ENCODE measurements at places on chromosomes 5 and 9.

DNA sequence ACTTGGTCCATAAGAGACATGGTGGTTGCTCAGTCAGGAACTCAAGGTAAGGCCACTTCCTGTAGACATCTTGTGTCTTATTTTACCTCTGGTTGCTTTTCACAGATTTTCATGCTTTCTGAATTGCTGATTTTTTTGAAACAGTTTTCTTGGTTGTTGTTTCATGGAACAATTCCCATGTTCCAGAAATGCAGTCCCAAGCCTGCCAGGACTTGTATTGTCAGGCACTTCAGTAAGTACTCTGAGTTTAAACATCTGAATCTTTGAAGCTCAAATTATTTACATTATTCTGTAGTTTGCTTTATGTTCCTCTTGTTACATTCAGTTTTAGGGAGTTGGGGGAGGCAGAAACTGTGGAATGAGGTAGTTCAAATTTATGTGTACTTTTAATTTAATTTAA, 290.2 kb downstream of the DMRT2 start:
- no peak for DNase-seq
- no peaks in the 10 kb centered on the region for H3K27me3 ChIP-seq
- no peaks in the 10 kb centered on the region for H3K36me3 ChIP-seq
- no peak overlapping the region for H3K4me3 ChIP-seq

GRCh38 chr5:57687596-57687995, 205.0 kb upstream of the ACTBL2 start:
- no peak for DNase-seq
- no peaks in the 10 kb centered on the region for H3K4me1 ChIP-seq
- no peak overlapping the region for H3K27ac ChIP-seq
- no peak overlapping the region for H3K4me3 ChIP-seq
- no peaks in the 10 kb centered on the region for H3K36me3 ChIP-seq

DNA sequence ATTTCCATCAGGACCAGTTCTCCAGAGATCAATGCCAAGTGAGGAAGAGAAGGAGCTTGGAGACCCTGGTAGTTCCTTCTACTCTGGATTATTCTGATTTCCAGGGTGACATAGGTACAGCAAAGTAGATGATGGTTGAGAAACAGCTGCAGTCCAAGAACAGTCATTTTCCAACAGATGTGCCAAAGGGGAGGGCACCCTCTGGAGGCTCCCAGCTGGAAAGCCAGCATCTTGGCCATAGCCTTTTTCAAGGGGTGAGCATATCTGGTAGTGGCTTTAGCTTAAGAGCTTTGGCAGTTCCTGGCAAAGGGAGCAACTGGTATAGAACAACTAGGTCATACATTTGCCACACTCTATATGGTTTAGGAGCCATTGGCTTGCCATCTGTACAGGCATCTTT, 492.7 kb downstream of the RASEF start:
- no peaks in the 10 kb centered on the region for H3K36me3 ChIP-seq
- DNase-seq, result no peak
- H3K27me3 ChIP-seq, result no peaks in the 10 kb centered on the region
- H3K4me1 ChIP-seq, result no peaks in the 10 kb centered on the region

DNA sequence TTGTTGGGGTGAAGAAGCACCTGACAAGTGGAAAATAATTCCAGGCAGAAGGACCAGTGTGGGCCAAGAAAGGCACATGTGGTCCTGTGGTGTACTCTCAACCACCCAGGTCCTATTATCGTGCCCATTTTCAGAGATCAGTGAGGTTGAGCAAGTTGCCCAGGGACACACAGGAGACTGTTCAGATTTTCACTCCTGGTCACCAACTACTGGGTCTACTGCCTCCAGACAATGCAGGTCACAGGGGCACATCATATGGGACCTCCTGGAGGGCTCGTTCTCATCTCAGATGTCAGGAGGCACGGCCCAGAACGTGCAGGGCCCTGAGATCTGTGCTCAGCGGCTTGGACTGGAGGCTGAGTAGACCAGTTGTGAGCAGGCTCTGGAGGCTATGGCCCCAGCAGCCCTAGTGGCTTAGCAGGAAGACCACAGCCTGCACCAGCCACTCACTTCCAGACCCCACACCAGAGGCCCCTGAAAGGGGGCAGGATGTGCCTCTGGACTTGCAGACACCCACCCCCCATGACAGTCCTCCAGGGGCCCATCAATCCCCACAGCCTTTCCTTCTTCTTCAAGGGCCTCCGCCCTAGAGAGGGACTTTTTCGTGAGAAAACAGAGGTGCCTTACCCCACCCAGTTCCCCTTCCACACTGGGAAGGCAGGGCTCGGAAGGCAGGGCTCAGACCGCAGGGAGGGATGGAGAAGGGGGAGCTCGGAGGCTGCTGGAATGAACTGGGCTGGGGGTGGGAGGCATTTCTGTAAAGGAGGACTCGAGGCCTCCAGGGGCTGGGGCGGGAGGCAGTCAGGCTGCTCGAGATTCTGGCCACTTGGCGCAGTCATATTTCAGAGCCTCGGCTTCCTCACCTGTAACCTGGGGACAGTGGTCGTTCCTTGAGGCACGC, 82.7 kb upstream of the NEURL1B start:
- no peak overlapping the region for H3K27ac ChIP-seq
- H3K4me1 ChIP-seq, result no peaks in the 10 kb centered on the region
- no peak overlapping the region for H3K4me3 ChIP-seq
- H3K27me3 ChIP-seq, result peaks cover 4% of the 10 kb centered on the region

Measured in activated CD8-positive, alpha-beta T cell treated with anti-CD3 and anti-CD28 coated beads for 36 hours (primary cell).